Smooth muscle cell of bladder (primary cell): ENCODE measurements at places on chromosomes 7 and 10. TPM values are rescaled to one million over a fixed set of nuclear protein-coding genes. Genes with fewer than 3 reads are reported as not detected.

PDZD7 gene
- 0.28 and 1.1 TPM in 2 replicates for total RNA-seq

FAM25C gene
- not detected in 2 replicates for total RNA-seq

AUTS2 gene
- total RNA-seq, result 2.3 and 6.2 TPM in 2 replicates

MYO1G gene
- total RNA-seq, result under 0.01 and 0.09 TPM in 2 replicates

RADIL gene
- total RNA-seq, result 0.46 and 0.57 TPM in 2 replicates

CCDC172 gene
- total RNA-seq, result not detected in 2 replicates

GPR85 gene
- total RNA-seq, result 3.1 and 3.3 TPM in 2 replicates

MAGI2 gene
- 8.2 and 8.5 TPM in 2 replicates for total RNA-seq

NCF1 gene
- under 0.01 and 0.09 TPM in 2 replicates for total RNA-seq

TUBAL3 gene
- not detected in 2 replicates for total RNA-seq

SPDYE2B gene
- not detected in 2 replicates for total RNA-seq

VSTM2A gene
- total RNA-seq, result not detected in 2 replicates

GPR15LG gene
- total RNA-seq, result not detected in 2 replicates

ITGB8 gene
- total RNA-seq, result 47.1 and 96.9 TPM in 2 replicates

MYL10 gene
- not detected in 2 replicates for total RNA-seq
